ENCODE measurements at places on chromosomes 4 and X.

DNA sequence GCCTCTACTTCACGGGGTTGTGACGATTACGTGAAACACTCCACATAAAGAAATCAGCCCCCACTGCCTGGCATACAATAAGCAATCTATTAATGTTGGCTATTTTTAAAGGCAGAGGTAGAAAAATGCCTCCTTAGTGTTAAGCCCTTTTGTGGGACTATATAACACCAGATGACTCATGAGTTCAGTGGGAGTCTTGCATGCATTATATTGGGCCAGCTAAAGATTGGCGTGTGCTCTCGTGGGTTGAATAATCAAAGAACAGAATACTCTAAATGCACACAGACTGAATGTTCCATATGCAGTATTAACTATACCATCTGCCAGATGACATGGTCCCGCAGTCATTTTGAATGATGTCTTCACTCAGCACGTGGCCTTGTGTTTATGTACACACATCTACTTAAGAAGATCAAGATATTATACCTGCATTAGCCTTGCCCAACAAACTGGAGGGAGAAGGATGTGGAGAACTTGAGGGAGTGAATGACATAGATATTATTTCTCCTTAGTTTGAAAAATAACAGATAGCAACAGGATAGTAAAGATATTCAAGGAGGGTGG is 85.0 kb upstream of the MYOZ2 start:
- DNase-seq = peak; percentile 40

DNA sequence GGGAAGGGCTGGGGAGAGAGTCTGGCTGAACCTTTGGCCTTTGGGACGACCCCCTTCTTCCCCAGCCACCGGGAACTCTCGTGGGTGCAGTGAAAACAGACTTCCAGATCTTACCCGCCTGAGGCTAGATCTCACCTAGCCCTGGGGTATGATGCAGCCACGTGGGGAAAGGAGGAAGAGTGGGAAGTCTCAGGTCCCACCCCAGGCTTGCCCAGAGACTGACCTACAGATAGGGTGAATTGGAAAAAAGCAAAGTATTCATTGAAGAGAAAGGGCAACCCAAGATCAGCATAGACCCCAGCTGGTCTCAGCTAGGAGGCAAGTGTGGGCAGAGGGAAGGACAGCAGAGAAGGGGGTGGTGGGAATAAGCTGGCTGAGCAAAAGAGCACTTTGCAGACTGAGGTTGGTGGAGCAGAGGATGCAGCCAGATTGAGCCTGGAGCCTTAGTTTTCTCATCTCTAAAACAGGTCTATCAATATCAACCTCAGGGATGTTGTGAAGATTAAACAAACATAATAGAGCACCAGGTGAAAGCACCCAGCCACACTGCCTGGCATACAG is 4.2 kb upstream of the EFNB1 start:
- no peak for DNase-seq

- DNase-seq = peak; percentile 7
These were observed 40.7 kb upstream of the FAM9A start for GRCh38 chrX:8841911-8842310.

DNA sequence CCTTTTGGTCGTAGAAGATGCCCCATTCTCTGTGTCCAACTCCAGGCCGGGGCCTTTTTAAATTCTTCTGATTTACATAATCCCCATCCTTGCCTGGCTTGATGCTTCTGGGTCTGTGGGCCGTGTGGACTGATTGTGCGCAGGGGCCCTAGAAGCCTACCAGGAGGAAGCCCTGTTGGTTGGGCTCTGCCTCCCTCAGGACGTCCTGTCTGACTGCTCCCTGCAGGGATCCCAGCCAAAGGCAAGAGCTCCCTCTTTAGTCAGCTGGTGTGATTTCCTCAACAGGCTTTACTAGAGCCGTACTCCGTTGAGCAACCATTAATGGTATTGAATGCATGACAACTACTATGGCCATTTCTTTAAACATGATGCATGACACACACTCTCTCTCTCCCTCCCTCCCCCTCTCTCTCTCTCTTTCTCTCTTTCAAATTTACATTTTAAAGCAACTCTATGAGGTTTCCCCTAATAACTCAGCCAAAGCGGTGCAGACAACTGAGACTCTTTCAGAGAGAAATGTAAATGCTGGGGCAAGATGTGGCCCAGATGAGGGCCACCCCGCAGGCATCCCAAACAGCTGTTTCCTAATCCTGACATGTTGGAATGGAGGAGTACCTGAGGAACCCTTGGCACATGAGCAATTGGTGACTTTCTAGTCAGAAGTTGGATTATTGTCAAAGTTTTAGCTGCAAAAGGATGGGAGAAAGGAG is 117.3 kb downstream of the DRD5 start:
- peak; percentile 40 for DNase-seq

- no peak for DNase-seq
These were observed 64.8 kb downstream of the NCAPG start for GRCh38 chr4:17875402-17876070.

- DNase-seq = no peak
These were observed 1.1 kb downstream of the SLC25A6 start for GRCh38 chrX:1390621-1391369.

GRCh38 chr4:121358473-121358872 is 22.3 kb downstream of the QRFPR start:
- peak; percentile 69 for DNase-seq

GRCh38 chr4:20617678-20618396 is 82.4 kb upstream of the PACRGL start:
- DNase-seq = peak; percentile 5

- DNase-seq = peak; percentile 40
These were observed 4.3 kb upstream of the TSPAN5 start for GRCh38 chr4:98662626-98663225.

DNA sequence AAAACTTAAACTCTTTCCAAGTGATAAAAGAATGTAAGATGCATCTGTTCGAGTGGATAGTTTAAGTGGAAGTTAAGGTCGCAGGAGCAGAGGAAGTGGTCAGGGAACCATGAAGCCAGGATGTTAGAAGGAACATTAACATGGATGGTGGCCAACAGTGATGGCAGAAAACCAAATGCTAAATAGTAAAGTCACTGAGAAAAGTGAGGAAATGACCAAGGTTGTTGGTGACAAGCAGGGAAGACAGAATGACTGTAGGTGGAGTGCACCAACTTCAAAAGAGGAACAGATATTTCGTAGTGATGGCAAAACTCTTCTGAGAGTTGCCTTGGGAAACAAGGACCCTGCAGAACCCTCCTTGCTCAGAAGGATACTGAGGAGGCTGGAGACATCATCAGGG is 226.2 kb downstream of the PALLD start:
- DNase-seq = peak; percentile 63

DNA sequence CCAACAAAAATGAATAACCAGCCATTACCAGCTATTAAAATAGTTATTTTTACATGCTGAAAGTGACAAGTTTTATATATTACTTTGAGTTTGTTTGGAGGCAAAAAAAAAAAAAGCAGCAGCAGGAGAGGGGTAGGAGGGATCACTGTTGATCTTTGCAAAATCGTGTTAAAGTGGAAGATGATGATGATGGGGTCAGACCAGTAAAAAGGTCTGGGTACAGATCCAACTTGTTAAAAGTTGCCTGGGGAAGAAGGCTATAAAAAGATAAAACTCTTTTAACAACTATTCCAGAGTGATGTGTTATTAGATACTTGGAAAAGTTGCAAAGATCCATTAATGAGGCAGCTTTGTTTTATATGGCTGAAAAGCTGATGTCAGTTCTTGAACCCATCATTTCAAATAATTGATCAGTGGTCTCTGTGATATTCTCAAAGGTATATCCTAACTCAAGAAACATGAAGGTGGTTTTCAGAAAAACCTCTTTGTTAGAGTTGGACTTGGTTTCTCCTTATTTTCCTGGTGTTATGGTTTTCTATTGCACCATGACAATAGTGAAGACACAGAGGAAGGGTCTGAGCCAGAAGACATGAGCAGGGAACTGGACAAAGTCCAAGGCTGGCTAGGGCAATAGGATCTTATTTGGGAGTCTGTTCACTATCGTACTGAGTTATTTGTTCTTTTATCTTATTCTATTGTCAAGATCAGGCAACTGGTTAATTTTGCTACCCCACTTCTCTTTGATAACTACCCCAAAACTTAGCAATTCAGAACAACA is 44.8 kb downstream of the EDNRA start:
- no peak for DNase-seq

DNA sequence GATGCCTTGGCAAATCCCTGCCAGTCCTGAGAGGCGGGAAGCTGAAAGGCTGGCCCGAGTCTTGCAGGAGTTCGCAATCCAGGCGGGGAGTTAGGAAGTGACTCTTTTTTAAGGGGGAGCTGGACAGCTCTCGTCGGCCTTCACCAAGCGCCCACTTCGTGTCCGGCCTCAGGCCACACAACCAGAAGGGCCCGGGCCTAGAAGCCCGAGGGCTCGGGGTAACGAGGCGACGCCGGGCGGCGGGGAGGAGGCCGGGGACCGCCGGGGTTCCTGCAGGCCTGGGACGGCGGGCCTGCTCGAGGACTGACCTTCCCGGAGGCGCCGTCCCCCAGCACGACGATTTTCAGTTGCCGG is 395 bp downstream of the RAB28 start:
- DNase-seq = peak; percentile 64

DNA sequence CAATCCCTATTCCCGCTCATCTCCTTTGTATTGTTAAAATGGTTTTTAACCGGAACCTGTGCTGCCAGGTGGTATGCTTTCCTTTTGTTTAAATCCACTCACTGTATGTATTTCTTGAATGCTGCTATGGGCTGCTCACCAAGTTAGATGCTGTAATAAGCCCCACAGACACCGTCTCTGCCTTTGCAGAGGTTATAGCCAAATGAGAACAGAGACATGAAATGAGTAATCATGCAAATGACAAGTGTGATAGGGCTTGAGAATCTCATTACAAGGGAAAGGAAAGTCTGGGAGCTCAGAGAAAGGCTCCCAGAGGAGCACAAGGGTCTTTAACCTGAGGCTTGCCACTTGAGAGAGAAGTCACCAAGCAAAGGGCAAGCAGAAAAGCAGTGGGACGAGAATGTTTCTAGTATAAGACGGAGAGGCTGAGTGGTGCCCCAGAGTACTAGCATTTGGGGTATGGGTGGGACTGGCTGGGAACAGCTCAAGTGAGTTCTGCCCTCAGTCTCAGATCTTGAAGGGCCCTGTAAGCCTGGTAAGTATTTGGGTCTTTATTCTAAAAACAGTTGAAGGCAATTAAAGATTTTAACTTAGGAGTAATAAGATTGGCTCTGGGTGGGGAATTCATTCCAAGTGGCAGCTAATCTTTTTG is 110.8 kb upstream of the H2AZ1 start:
- DNase-seq = no peak
